NAMALWA (cell line): ENCODE measurements at places on chromosomes 12 and 14.

DNA sequence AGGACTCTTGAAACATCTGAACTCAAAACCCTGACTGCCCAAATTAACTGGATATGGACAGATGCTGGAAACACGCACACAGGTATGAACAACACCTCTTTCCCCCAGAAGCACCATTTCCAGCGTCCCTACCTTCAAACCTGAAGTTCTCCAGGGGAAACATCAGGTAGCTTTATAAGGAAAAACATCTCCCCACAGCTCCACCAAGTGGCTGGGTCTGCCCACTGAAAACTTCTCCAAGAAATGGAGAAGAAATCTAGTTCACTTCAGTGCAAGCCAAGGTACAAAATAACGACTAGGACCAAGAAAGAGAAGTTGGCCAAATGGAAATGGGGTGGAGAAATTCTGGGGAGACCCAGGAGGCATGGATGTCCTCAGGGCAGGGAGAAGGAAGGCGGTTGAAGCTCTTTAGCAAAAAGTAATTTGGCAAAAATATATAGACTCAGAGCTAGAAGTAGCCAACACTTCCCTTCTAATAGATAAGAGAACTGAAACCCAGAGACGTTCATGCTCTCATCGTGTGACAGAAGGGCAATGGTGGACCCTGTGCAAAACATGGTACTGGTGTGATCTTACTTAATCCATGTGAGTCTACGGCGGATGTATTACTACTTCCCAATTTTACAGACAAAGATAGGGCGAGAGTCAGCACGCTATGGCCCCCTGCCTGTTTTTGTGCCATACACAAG lies 10.5 kb upstream of the NUAK1 start:
- peak; percentile 32 for DNase-seq

DNA sequence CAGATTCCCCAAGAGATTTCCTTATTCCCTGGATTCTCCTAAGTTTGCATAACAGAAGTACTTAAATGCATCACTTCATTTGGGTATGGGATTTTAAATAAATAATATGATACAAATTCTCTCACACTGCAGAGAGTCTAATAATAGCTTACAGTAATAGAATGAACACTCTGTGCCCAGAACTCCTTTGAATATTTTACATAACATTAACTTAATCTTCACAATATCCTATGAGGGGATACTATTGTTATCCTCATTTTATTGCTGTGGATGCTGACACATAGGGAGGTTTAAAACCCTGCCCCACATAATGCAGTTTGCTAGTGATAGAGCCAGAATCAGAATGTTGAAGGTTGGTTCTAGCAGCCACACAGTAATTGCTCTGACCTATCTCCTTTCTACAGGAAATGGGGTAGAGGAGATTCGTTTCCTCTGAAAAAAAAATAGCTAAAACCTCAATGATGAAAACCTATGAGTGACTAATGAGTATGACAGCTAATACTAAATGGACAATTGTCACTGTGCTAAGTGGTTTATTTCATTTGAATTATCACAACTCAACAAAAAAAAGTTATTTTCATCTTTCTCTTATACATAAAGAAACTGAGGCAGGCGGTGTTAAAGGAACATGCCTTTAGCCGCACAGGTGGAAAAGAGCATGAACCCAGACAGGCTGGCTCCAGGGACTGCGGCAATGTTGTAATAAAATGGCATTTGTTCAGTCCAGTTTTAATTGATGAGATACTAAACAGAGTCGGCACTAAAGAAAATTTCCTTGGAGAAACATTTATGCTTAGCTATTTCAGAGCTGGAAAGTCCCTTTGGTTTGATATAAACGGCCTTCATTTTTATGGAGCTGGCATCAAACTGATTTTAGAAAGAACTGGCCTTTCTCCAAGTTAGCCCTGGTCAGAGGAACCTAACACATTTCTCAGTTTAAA lies 880.9 kb downstream of the NRXN3 start:
- DNase-seq = no peak

- no peak for DNase-seq
Observed at GRCh38 chr12:33093534-33093933, 197.0 kb upstream of the PKP2 start.

DNA sequence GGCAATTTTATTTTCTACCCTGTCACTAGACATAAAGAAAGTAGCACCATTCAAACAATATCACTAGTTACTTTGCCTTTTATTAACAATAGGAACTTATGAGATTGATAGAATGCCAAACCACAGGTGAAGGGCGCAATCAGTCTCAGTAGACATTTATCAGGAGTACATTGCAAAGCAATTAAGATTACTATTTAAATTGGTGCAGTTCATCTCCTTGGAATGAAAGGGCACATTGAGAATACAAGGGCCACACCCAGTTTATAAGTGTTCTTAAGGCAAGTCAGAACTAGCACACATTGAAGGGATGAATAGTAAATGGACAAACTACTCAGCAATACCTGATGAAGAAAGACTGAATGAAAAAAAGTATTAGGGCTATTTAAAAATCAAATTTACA lies 601.4 kb downstream of the C12orf50 start:
- DNase-seq = no peak

DNA sequence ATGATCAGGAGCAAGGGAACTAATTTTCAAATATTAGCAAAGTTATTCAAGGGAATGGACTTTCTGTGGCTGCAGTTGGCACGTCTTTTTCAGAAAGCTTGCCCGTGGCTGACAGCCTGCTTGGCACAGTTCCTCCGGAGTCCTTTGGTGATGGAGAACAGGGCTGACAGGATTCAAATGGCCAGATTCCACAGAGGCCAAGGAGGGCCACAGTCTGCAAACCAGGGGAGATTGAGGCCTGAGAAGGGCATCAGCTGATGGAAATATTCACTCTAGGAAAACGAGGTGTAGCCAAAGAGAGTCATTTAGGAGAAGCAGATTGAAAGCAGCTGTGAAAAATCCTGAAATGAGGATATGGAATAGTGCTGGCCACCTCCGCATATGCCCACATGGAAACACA lies 178.3 kb downstream of the EMP1 start:
- no peak for DNase-seq

GRCh38 chr14:102013669-102014200 lies 49.4 kb downstream of the DYNC1H1 start:
- no peak for DNase-seq

- DNase-seq = no peak
Observed at GRCh38 chr12:58576081-58576480, 344.2 kb downstream of the LRIG3 start.

- DNase-seq = no peak
Observed at GRCh38 chr14:68366656-68367055, 426.2 kb downstream of the ZFP36L1 start.

- no peak for DNase-seq
Observed at GRCh38 chr12:78241446-78241845, 410.8 kb downstream of the NAV3 start.

- DNase-seq = no peak
Observed at GRCh38 chr14:46734286-46734685, 82.7 kb upstream of the RPL10L start.

DNA sequence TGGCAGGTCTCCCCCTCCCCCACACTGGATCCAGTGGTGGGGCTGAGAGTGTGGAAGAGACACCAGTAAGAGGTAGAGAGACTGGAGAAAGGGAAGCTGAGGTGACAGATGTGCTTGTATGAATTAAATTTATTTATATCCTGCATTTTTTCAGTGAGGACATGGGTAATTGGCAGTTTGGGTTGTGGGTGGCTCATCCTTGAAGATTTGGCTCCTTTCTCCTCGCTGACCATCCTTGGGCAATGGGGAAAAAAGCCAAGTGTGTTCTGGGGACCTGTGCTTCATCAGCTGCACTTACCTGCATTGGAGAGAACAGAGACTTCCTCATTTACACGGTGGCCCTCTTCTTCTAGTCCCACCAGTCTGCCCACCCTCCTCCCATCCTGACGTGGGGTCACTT lies 86.4 kb downstream of the RFX4 start:
- DNase-seq = no peak

DNA sequence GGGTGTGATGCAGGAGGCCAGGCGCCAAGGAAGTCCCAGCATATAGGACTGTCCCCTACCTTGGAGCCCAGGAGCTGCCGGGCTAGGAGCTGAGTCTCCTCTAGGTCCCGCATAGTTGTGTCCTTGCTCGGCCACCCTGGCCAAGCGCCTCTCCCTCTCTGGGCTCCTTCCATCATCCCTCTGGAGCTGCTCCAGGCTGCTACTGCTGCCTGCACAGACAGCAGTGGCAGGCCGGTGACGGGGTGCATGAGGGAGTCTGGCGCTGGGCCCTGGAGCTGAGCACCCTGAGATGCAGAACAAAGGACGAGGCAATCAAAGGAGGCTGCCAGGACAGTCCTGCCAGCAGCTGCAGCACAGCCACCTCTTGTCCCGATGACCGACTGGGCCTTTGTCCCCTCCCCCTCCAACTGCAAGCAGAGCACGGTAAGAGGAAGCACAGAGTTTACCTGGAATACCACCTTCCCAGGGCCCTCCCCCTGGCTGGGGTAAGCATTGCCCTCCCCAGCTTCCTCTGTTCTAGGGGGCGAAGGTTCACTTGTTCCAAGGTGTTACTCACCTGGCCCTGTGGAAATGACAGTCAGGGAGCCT lies 10.4 kb downstream of the DTX1 start:
- no peak for DNase-seq

- no peak for DNase-seq
Observed at GRCh38 chr14:95315156-95315555, 4.6 kb downstream of the CLMN start.

DNA sequence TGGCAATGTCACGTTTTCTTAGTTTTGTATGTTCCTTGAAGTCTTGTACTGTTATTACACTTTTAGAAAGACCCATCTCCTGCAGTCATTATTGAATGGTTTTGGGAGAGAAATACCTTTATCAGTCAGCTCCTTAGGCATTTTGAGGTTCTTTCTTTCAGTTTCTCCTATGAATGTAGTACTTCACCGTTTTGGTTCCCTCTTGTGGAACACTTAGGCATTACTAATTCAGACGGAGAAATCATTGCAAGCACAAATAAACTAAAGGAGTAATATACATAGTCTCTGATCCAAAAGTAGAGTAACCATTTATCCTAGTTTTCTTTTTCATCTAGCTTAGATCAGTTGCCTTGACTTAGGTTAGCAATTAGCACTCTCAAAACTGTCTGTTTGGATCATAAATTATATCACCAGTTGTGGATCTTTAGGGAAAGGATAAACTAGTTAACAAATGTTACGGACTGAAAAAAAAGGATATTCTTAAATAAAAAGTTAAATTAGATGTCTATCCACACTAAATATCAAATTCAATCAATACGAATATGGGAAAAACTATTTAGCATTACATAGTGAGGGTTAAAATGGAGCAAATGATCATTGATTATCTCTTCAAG lies 1538.3 kb upstream of the SEL1L start:
- DNase-seq = peak; percentile 47

GRCh38 chr14:53103636-53104340 lies 49.3 kb downstream of the DDHD1 start:
- no peak for DNase-seq

DNA sequence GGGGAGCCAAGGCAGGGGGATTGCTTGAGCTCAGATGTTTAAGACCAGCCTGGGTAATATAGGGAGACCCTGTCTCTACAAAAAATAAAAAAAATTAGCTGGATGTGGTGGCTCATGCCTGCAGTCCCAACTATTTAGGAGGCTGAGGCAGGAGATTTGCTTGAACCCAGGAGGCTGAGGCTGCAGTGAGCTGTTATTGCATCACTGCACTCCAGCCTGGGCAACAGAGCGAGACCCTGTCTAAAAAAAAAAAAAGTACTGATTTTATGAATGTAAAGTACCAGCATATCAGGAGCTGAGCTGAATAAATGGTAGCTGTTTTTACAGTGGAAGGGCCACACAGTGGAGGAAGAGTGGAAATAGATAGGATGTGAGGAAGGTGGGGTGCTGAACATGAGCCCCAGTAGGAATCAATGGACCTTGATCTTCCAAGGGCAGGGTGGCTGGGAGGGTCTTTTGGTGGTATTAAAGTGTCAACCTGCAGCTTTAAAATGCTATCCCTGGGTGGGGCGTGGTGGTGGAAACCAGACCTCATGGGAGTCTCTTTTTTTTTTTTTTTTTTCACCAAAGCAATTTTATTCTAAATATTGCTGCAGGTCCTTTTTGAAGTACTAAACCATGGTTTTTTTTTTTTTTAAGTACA lies 2.2 kb downstream of the ATP23 start:
- DNase-seq = no peak

DNA sequence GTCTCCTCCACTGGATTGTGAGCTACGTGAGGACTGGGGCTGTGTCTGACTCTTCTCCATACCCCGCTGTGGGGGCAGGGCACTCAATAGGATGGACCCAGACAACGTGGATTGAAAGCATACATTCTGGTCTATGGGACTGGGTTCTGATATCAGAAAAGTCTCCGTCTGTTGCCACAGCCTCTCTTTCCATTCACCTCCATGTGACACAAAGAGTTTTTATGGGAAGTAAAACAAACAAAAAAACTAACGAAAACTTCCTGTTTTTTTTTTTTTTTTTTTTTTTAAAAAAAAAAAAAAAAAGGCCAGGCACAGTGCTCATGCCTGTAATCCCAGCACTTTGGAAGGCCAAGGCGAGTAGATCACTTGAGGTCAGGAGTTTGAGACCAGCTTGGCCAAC lies 44.7 kb downstream of the SLC8A3 start:
- DNase-seq = no peak

DNA sequence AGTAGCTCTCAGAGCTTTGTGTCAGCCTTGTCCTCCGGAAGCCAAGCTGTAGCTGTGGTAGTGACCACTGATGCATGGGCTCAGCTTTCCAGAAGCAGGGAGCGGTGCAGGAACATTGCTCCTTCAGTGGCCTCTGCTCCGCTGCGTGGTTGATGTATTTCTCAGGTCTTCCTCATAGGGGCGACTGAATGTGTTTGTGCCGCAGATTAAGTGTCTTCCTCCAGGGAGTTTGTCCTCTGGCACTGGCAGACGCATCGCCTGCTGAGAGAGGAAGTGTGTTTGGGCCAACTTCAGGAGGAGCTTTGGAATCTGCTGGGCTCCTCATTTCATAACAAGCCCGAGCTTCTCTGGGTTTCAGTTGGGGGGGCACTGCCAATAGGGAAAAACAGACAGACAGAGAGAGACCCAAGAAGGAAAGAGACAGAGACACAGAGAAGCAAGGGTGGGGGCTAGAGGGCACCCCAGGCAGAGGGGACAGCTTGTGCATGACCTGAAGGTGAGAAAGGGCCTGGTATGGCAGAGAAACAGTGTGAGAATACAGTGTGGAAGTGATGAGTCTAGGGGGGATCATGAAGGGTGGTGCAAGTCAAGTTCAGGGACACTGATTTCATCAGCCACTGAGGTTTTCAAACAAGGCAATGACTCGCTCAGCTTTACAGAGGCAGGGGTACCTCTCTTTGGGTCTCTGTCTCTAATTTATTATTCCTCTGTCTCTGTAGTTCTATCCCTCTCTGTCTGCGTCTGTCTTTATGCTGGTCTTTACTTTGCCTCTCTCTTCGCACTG lies 69.4 kb upstream of the PRIMA1 start:
- no peak for DNase-seq

- DNase-seq = no peak
Observed at GRCh38 chr14:93368996-93369712, 22.2 kb downstream of the COX8C start.

- DNase-seq = no peak
Observed at GRCh38 chr14:24298892-24299254, 707 bp downstream of the DHRS1 start.

- DNase-seq = no peak
Observed at GRCh38 chr14:84090837-84091236, 1439.1 kb upstream of the FLRT2 start.

GRCh38 chr12:32864731-32865130 lies 31.8 kb downstream of the PKP2 start:
- DNase-seq = no peak
